PC-9 (cell line): ENCODE measurements at places on chromosomes 6 and 20.

- DNase-seq = peak; percentile 53
- peak overlapping the region; percentile 15; the same call in 1 of the 2 replicates for H3K4me3 ChIP-seq
- H3K27me3 ChIP-seq = no peaks in the 10 kb centered on the region
- H3K4me1 ChIP-seq = peaks cover 27% of the 10 kb centered on the region
- no peaks in the 10 kb centered on the region for H3K36me3 ChIP-seq
Measured at GRCh38 chr6:36432151-36432671, 10.4 kb downstream of the PXT1 start.

GRCh38 chr6:169194737-169195136 lies 58.9 kb downstream of the THBS2 start:
- no peak overlapping the region for H3K27ac ChIP-seq
- DNase-seq = no peak
- peaks cover 34% of the 10 kb centered on the region for H3K27me3 ChIP-seq
- no peaks in the 10 kb centered on the region for H3K36me3 ChIP-seq
- H3K4me1 ChIP-seq = no peaks in the 10 kb centered on the region

- H3K27ac ChIP-seq = no peak overlapping the region
- DNase-seq = no peak
- no peaks in the 10 kb centered on the region for H3K27me3 ChIP-seq
- H3K4me3 ChIP-seq = no peak overlapping the region
Measured at GRCh38 chr6:108179741-108180140, 13.9 kb downstream of the NR2E1 start.

GRCh38 chr6:5632348-5632935 lies 371.1 kb downstream of the FARS2 start:
- no peaks in the 10 kb centered on the region for H3K4me1 ChIP-seq
- no peak overlapping the region for H3K4me3 ChIP-seq
- no peak for DNase-seq
- H3K27ac ChIP-seq = no peak overlapping the region
- H3K36me3 ChIP-seq = no peaks in the 10 kb centered on the region

- no peaks in the 10 kb centered on the region for H3K27me3 ChIP-seq
- H3K4me3 ChIP-seq = no peak overlapping the region
- no peak overlapping the region for H3K27ac ChIP-seq
- H3K36me3 ChIP-seq = no peaks in the 10 kb centered on the region
Measured at GRCh38 chr6:112032728-112033127, 21.2 kb upstream of the CCN6 start.

DNA sequence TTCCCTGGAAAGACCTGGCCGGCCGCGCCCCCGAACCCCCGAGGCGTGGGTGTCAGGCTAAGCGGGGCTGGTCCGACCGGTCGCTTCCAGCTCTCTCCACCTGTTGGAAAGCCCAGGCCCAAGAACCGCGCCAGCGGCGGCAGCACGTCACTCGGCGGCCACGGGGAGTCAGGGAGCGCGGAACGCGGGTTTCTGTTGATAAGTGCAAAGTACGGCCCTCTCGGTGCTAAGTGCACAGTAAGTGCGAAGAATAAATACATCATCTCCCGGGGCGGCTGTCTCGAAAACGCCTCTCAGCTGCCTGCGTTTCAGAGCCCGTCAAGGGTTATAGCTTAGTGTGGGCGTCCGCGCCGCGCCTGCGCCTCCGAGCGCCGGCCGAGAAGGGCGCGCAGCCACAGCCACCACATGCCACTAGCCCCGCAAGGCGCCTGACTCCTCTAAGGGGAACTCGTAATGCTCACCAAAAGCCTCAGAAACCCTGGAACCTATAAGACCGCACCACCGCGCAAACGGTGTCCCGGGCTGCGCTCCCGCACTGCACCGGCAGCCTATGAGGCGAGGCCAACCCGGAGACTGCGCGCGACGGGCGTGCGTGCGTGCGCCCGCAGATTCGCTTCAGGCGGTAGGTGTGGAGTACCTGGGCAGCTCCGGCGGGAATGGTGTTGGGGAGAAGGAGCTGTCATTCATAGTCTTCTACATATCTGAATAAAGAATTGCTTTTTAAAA lies 9.2 kb upstream of the TBX18 start:
- no peak for DNase-seq
- no peak overlapping the region for H3K27ac ChIP-seq
- no peaks in the 10 kb centered on the region for H3K4me1 ChIP-seq
- H3K36me3 ChIP-seq = no peaks in the 10 kb centered on the region
- no peaks in the 10 kb centered on the region for H3K27me3 ChIP-seq
- no peak overlapping the region for H3K4me3 ChIP-seq

DNA sequence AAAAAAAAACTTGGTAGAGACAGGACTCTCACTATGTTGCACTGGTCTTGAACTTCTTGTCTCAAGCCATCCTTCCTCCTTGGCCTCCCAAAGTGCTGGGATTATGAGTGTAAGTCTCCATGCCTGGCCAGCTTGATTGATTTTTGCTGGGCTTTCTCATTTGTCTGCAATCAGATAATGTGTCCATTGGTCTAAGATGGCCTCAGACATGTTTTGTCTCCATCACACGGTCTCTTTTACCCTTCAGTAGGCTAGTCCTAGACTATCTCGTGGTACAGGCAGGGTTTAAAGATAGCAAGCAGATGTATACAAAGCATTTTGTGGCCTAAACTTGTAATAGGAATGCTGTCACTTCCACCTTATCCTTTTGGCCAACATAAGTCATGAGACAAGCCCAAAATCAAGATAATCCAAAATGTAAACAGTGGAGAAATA lies 289.1 kb downstream of the TFAP2B start:
- H3K4me1 ChIP-seq = no peaks in the 10 kb centered on the region
- no peak for DNase-seq
- H3K27me3 ChIP-seq = no peaks in the 10 kb centered on the region
- H3K4me3 ChIP-seq = no peak overlapping the region

- H3K36me3 ChIP-seq = no peaks in the 10 kb centered on the region
- no peak for DNase-seq
- H3K27ac ChIP-seq = no peak overlapping the region
- no peaks in the 10 kb centered on the region for H3K4me1 ChIP-seq
Measured at GRCh38 chr6:2108700-2109306, 136.6 kb downstream of the GMDS start.

DNA sequence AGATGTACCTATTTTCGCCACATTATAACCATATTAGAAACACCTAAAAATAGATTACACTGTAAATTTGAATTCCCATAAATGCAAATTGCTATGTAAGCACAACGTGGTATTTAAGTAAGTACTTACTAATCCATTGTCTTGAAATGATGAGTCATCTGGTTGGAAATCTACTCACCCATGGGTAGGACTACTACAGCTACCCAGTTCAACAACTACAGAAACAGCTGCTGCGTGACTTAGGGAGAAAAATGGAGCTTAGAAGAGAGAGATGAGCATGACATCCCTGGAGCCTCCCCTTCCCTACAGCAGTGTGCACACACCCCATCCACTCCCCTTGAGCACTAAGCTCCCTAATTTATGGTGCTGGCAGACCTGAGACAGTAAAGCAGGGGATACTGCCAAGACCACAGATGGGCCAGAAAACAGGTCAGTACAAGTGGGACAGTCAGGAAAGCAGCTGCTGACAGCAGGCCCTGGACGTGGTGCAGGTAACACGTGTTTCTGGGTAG lies 26.9 kb downstream of the RRAGD start:
- H3K27me3 ChIP-seq = no peaks in the 10 kb centered on the region
- DNase-seq = no peak
- no peak overlapping the region for H3K4me3 ChIP-seq

DNA sequence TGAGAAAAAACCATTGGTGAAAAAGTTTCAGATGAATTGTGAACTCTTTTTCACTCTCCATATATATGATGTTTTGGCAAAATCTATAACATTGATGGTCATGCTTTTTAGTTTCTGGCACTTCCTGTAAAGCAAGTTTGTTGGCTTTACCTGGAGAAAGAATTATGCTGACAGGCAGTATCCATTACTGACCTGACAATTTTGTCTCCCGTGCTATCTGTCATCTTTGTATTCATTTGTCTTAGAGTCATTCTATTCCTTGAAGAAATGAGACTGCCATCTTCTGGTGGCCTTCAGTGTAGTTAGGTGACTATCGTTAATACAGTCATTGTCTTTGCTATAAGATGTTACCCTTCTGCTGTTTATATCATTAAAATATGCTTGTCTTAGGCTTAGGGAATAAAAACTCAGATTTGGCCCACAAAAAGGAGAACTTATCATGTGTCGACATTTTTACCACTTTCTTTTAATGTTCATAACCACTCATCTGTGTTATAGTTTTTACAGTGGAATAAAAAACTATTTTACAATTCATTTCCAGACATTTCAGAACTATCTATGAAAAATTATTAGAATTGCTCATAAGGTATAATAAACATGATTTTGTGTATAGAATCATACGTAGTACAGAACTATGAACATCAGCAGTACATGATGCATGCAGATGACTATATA lies 707.0 kb downstream of the EPM2A start:
- H3K27ac ChIP-seq = no peak overlapping the region
- peaks cover 8% of the 10 kb centered on the region for H3K4me1 ChIP-seq
- peak; percentile 69 for DNase-seq
- no peaks in the 10 kb centered on the region for H3K36me3 ChIP-seq
- no peaks in the 10 kb centered on the region for H3K27me3 ChIP-seq

- no peak overlapping the region for H3K27ac ChIP-seq
- no peaks in the 10 kb centered on the region for H3K4me1 ChIP-seq
- H3K27me3 ChIP-seq = no peaks in the 10 kb centered on the region
- no peak overlapping the region for H3K4me3 ChIP-seq
- no peaks in the 10 kb centered on the region for H3K36me3 ChIP-seq
Measured at GRCh38 chr6:113578691-113579090, 278.5 kb upstream of the MARCKS start.

- peaks cover 13% of the 10 kb centered on the region; the same call in 1 of the 2 replicates for H3K36me3 ChIP-seq
- H3K27me3 ChIP-seq = no peaks in the 10 kb centered on the region
- no peaks in the 10 kb centered on the region for H3K4me1 ChIP-seq
- no peak for DNase-seq
- H3K27ac ChIP-seq = no peak overlapping the region
Measured at GRCh38 chr20:35062478-35062877, 30.1 kb downstream of the TRPC4AP start.

DNA sequence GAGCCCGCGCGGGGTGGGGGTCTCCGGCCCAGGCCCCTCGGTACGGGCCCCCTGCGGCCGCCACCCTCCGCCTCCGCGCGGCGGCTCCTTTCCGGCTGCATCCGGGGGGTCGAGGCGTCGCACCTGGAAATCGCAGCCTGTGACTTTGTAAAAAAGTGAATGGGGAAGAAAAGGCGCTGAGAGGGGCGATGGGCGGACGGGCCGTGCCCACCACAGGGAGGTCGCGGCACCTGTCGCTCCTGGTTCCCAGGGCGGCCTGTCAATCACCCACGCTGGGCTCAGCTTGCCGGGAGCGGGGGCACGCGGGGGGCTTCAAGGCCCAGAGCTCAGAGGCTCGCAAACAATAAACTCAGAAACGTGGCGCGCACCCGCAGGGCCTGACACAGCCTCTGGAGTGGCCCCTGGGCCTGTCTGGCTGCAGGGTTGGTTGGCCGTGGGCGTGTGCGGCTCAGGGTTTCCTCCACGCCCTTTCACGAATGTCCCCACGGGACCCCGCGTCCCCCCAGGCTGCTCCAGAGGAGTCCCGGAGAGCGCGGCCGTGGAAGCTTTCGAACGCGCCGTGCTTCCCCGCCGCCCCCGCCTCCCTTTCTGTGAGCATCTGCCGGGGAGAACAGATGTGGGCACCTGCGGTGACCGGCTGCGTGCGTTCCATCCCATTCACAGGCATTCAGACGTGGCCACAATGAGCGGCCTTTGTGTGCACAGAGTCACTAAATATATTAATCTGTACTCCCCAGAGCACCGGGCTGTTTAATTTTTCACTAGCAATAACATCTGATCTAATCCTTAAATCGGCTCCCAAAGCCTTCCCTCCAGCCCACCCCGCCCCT lies 6.1 kb upstream of the DLL1 start:
- no peak overlapping the region for H3K27ac ChIP-seq
- peaks cover 44% of the 10 kb centered on the region for H3K27me3 ChIP-seq
- DNase-seq = no peak
- H3K4me3 ChIP-seq = no peak overlapping the region

- no peak overlapping the region for H3K27ac ChIP-seq
- H3K4me1 ChIP-seq = no peaks in the 10 kb centered on the region
- H3K36me3 ChIP-seq = 0 out of 2 replicates have a peak, but pooled peaks cover 8% of the 10 kb centered on the region
- DNase-seq = no peak
- H3K27me3 ChIP-seq = no peaks in the 10 kb centered on the region
Measured at GRCh38 chr6:56497240-56497639, 145.4 kb downstream of the DST start.

DNA sequence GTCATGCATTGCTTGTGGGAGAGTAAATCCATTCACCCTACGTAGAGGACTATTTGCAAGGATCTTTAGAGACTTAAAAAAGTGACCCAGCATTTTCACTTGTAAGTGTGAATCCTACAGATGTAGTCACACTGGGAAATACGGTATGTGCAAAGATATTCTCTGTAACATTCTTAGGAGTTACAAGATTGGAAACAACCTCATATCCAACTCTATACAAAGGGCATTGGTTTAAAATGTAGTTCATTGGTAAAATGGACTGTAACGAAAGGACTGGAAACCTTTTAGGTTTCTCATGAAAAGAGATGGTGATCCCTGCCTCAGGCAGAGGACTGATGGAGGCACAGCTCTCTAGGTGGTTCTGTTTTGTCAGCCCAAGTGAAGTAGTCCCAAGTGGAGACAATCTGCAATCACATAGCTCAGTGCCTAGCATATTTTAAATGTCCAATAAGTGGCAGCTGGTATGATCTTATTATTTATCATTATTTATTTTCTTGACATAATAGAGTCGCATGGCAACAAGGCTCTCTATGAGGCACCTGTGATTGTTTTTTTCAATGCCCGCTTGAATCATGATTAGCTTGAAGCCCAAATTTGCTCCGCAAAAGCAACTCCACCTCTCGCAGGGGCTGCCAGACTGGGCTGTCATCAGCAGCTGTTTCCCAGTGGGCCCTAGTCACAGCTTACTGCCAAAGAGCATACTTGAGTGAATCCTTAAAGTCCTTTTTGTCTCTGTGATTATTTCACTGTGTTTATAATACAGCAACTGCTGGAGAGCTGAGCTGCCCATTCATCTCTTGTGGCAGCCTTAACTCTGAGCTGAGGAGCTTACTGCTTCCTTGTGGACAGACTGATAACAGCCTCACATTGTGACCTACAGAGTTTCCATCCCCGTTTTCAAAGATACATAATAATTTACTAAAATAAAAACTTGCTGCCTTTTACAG lies 19.8 kb upstream of the ENPP1 start:
- no peaks in the 10 kb centered on the region for H3K36me3 ChIP-seq
- H3K27ac ChIP-seq = no peak overlapping the region
- no peaks in the 10 kb centered on the region for H3K4me1 ChIP-seq
